Liver (tissue), 10 donors: ENCODE measurements at places on chromosomes 16 and 17. TPM values are rescaled to one million over a fixed set of nuclear protein-coding genes. Genes with fewer than 3 reads are reported as not detected.
A peak's percentile ranks its signal among the peaks of the same experiment; 100 is the strongest.

GRCh38 chr16:49483251-49483650 lies 109.6 kb downstream of the C16orf78 start:
- DNase-seq = no peak

The HSPB9 gene
- total RNA-seq = 0.42 TPM

The RHBDL1 gene
- 0.67 TPM for total RNA-seq

- DNase-seq = peak; percentile 51
These were observed 5.1 kb downstream of the KRT13 start for GRCh38 chr17:41500131-41500911.

DNA sequence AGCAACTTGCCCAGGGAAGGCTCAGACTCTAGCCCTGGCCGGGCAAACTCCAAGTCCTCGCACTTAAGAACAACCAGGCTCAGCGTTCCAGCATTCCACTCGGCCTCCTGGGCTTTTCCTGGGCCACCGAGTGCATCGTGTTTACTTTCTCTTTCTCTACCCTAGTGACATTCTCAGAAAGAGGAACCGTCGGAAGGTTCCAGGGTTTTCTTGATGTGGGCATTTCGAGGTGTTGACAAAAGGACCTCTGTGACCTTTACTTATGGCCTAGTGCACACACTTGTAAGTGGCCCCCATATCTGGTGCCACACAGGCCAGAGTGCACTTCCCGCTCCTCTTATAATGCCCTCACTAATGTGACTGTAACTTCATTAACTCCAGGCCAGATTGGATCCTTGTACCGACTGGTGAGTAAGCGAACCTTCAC lies 3.1 kb upstream of the BANP start:
- DNase-seq = no peak

The KRTAP4-6 gene
- not detected for total RNA-seq

GRCh38 chr16:86894925-86895324 lies 316.6 kb downstream of the FOXL1 start:
- no peak for DNase-seq

GRCh38 chr17:17351356-17351891 lies 48.3 kb downstream of the NT5M start:
- DNase-seq = no peak

The TLCD3B gene
- total RNA-seq = not detected

DNA sequence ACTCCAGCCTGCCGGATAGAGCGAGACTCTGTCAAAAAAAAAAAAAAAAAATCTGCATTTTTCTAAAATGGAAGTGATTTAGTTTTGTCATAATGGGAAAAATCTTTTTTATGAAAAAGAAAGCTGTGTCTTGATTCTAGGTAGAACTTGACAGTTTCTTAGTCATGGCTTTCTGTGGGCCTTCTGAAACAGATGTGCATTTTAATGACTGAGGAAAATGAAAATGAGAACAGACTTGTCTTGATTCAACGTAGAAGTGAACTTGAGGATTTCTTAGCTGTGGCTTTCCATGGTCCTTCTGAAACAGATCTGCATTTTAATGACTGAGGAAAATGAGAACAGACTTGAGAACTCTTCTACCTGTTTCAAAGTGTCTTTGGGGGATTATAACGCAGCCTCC lies 171.7 kb downstream of the VPS53 start:
- no peak for DNase-seq

DNA sequence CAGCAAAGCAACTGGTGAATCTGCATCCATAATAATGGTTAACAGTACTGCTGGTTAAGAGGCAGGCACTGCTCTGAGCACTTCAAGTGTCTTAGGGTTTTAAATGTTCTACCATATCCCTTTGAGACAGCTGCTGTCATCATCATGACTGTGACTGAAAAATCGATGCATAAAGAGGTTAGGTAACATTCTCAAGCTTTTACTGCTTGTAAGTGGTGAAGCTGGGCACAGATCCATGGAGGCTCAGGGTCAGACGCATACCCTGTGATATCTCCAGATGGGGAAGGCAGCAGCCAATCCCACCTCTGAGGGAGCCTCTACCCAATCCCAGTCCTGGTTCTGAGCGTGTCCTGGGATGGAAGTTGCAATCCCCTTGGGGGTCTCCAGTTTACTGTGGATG lies 57.6 kb upstream of the SOX9 start:
- DNase-seq = no peak

DNA sequence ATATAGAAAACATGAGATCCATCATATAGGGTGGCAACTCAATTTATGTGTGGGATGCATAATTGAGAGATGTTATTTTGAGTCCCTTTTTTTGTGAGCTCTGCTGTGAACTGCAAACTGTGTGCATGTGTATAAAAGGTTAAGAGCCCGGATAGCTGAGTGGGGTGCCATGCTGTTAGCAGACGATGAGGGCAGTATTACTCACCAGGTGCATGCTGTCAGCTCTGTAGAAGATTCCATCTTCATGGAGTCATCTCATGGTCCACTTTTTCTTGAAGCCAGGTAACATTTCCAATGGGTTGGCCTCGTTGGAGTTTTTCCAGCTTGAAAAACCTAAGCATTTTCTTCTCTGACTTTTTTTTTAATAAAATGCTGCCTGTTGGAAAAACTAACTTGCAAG lies 43.0 kb upstream of the RHBDL3 start:
- DNase-seq = no peak

DNA sequence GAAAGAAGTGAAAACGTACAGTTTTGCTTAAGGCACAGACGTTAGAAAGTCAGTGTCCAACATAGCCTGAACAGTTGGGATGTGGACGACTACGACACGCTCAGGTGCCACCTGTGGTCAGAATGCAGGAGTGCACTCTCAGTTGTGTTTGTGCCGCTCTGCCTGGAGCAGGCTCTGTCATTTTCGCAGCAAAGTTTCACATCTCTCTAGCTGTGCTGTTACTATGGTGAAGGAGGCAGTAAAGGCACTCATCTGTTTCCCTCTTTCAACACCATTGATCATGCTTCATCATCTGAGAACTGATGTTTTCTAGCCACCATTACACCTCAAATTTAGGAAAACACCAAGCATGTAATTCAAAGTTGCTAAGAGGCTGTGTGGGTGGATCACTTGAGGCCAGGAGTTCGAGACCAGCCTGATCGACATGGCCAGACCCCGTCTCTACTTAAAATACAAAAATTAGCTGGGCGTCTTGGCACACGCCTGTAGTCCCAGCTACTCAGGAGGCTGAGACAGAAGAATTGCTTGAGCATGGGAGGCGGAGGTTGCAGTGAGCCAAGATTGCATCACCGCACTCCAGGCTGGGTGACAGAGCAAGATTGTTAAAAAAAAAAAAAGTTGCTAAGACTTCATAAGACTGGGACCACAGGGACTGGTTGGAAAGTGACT lies 44.9 kb upstream of the DNAJA2 start:
- DNase-seq = no peak

GRCh38 chr17:49715717-49716279 lies 8.0 kb upstream of the SLC35B1 start:
- DNase-seq = no peak

The BRIP1 gene
- 1.5 TPM for total RNA-seq

The SPNS2 gene
- total RNA-seq = 4.9 TPM

GRCh38 chr16:9437115-9437514 lies 345.7 kb downstream of the HAPSTR1 start:
- no peak for DNase-seq

GRCh38 chr17:8632061-8632460 lies 1.5 kb upstream of the MYH10 start:
- DNase-seq = no peak

The SLC13A2 gene
- 0.25 TPM for total RNA-seq

GRCh38 chr17:34762078-34762477 lies 182.7 kb downstream of the TMEM132E start:
- DNase-seq = no peak

DNA sequence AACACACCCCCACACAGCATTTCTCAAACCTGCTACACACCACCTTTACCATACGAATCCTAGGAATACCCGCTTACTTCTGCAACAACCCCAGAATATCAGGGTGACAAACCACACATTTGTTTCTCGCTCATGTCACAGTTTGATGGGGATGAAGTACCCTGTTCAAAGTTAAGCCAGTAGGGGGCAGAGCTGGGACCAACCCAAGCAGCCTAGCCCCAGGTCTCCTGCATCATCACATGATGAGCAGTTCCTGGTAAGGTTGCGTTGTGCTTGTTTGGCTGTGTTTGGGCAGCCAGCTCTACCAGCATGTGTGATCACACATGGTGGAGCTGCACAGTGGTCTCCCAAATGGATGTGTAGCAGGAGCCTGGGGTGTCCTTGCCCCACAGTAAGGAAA lies 103.6 kb upstream of the C16orf82 start:
- no peak for DNase-seq

DNA sequence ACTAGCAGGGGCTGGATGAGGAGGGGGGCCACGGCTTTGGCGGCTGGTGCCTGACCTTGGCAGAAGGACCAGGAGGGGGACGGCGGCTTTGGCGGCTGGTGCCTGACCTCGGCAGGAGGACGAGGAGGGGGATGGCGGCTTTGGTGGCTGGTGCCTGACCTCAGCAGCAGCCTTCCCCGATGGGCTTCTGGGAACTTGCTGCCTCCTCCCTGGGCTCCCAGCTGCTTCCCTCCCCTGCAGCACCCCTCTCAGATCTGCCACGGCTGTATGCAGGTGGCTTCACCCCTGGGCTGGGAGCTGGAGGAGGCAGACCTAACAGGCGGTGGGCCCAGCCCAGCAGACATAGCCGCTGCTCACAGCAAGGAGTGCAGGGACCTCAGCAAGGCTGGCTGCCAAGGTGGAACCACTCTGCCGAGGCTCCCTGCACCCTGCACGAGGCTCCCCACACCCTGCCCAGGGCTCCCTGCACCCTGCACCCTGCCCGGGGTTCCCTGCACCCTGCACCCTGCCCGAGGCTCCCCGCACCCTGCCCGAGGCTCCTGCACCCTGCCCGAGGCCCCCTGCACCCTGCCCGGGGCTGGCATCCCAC lies 38.4 kb upstream of the CBFA2T3 start:
- no peak for DNase-seq

GRCh38 chr16:53779186-53779585 lies 75.2 kb downstream of the FTO start:
- DNase-seq = no peak

DNA sequence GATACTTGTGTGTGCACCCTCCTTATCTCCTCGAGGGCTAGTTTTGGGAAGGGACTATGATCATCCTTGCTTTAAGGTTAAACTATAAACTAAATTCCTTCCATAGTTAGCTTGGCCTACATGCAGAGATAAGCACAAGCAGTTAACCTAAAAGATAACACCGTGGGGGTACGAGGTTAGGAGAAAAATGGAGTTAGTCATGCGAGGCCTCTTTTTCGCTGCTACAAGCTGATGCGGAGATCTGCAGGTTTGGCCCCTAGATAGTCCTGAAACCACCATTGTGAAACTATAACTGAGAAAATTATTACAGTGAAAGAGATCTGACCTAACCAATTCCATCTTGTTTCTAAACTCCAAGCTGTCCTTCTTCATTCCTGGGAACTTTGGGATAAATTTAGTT lies 113.7 kb upstream of the ZKSCAN2 start:
- no peak for DNase-seq

The ACE gene
- 6.9 TPM for total RNA-seq
